Esophagus muscularis mucosa (tissue), 4 donors: ENCODE measurements at places on chromosomes 12 and 14. TPM values are rescaled to one million over a fixed set of nuclear protein-coding genes. Genes with fewer than 3 reads are reported as not detected.

Gene HOTAIR
- total RNA-seq: not detected

Gene B3GNT4
- total RNA-seq: not detected

Gene NCKAP5L
- total RNA-seq: 30.5 TPM

Gene MYO1H
- not detected for total RNA-seq

Gene FOXA1
- 0.17 TPM for total RNA-seq

Gene TAS2R20
- 4.6 TPM for total RNA-seq

DNA sequence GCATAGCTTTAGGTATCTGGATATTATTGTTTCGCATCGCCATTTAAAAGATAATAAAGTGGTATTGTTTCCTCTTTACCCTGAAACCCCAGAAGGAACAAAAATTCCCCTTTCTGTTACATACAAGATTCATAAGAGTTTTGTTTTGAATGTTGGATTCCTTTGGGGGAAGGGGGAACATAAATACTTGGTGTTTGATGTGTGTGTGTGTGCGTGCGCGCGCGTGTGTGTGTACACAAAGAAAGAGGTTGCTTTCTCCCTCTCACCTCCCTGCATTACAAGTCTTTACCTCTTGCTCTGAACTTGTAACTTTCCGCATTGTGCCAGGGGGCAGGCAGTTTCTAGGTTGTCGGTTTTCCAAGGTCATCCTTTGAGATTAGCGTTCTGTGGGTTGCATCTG, 76.4 kb downstream of the GPATCH2L start:
- DNase-seq: no peak

DNA sequence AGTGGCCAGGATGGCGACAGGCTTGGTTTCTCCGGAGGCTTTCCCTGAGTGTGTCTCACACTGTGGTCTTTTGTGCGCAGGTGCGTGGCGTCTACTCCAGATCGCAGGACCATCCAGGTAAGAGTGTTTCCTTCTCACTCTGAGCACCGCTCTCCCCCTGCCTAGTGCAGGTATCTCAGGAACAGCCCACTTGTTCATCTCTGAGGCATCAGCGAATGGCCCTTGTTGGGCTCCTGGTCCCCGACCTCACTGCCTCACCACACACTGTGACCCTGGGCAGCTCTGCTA, 781 bp downstream of the ADGRD1 start:
- DNase-seq: no peak

DNA sequence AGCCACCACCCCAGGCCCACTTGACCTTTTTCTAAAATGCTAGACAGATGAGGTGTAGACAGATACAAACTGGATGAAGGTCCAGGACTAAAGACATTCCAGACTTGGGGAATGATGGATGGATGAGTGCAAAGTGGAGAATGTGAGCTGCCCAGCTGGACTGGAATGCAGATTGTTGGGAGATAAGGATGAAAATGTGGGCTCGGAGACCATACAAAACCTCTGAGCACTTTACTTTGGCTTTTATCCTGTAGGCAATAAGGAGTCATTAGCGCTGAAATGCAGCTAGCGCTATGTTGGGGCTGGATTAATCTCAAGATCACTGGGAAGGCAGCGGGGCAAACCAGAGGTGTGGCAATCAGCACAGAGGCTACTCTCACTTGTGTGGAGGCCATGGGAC, 64.7 kb upstream of the GNPNAT1 start:
- DNase-seq: no peak

DNA sequence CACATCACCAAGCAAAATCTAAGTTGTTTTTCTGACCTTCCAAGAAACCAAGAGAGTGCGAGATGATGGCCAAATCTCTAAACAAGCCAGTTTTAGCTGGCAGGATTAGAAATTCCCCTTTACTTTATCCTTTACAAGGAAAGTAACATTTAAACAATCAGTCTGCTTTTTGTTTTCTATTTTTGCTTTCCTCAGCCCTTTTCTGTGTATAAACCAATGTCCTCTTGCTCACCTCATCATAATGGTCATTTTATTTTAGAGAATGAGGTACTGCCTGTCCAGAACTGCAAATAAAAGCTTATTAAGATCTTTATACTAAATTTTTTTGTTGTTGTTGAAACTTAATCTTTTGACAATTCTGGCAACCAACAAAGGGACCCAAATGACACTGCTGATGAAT, 442.4 kb upstream of the GARIN6 start:
- no peak for DNase-seq

- peak; percentile 83 for DNase-seq
These were observed 5.5 kb downstream of the KHNYN start for GRCh38 chr14:24435192-24435810.

GRCh38 chr14:76961631-76962302, 66.7 kb downstream of the IRF2BPL start:
- peak; percentile 95 for DNase-seq

DNA sequence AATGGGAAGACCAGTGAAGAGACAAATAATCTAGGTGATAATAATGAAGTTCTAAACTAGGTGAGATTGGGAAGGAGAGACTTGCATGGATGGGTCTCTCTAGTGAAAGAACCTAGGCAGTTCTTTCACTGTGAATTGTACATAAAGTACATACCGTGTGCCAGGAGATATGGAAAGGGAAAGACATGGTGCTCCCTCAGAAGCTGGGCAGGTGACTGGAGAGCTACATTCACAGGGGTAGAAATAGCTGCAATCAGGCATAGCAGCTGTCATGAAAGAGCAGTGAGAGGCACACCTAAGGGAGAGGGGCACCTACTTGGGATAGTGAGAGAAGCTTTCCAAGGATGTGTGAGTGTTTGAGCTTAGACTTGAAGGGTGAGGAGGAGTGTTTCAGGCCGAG, 9.3 kb downstream of the STK38L start:
- DNase-seq: no peak

DNA sequence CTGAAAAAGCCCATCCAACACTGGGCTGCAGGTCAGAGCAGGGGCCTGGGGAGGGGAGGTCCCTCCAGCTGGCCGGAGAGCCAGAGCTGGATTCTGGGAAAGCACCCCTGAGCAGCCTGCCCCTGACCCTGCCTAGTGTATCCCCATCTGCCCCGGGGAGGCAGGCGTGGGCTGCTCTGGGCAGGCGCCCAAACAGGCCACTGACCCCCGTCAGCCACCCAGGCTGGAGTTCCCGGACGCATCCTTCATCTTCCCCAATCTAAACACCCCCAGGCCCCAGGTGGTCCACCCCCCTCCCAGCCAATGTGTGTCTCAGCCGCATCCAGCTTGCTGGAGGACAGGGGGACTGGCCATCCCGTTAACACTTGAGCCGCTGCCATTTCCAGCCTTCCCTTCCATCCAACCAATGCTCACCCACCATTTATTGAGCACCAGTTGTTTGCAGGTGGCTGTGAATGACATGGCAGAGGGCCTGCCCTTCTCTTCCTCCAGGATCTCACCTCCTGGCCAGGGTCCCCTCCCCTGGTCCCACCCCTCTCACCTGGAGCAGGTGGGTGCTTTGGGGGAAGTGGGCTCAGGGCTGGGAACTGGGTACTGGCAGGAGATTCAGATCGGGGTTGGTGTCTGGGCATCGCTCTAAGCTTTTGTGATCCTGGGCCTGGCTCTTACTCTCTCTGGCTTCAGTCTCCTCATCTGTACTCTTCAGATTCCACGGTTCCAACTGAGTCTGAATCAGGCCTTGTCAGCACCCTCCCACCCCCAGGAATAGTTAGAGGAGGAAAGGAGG, 743 bp upstream of the DTX1 start:
- DNase-seq: no peak
